Mammary microvascular endothelial cell (primary cell): ENCODE measurements at places on chromosomes 5 and 9. TPM values are rescaled to one million over a fixed set of nuclear protein-coding genes. Genes with fewer than 3 reads are reported as not detected.

The CAAP1 gene
- total RNA-seq: 11.3 and 19.1 TPM in 2 replicates

The TTLL11 gene
- total RNA-seq: 2.7 and 4.7 TPM in 2 replicates

The GAPT gene
- total RNA-seq: not detected in 2 replicates

The CORO2A gene
- 0.84 and 1.1 TPM in 2 replicates for total RNA-seq

The SERINC5 gene
- 3.9 and 5.0 TPM in 2 replicates for total RNA-seq

The HAVCR2 gene
- not detected in 2 replicates for total RNA-seq

The SHOC1 gene
- total RNA-seq: not detected in 2 replicates

The CDH6 gene
- 0.05 and 0.20 TPM in 2 replicates for total RNA-seq

The GRM6 gene
- total RNA-seq: not detected in 2 replicates

The CHSY3 gene
- total RNA-seq: 1.2 TPM in 2 replicates

The OMD gene
- not detected in 2 replicates for total RNA-seq

The SPATA31A3 gene
- total RNA-seq: not detected in 2 replicates

The COL23A1 gene
- total RNA-seq: not detected in 2 replicates
